NCI-H748 treated with DMSO at 0.1 percent for 48 hours (cell line): ENCODE measurements at places on chromosomes 2 and 18.
A peak's percentile ranks its signal among the peaks of the same experiment; 100 is the strongest.

GRCh38 chr2:148592791-148593190, 51.8 kb upstream of the EPC2 start:
- no peak for DNase-seq

- DNase-seq = no peak
These were observed 234.9 kb downstream of the PHLPP1 start for GRCh38 chr18:62950246-62950645.

- DNase-seq = peak; percentile 66
These were observed 285.0 kb upstream of the PARD3B start for GRCh38 chr2:204260162-204260877.

GRCh38 chr18:32174719-32175118, 15.1 kb upstream of the MEP1B start:
- no peak for DNase-seq

- no peak for DNase-seq
These were observed 50.4 kb downstream of the NCKAP5 start for GRCh38 chr2:133517876-133518275.

DNA sequence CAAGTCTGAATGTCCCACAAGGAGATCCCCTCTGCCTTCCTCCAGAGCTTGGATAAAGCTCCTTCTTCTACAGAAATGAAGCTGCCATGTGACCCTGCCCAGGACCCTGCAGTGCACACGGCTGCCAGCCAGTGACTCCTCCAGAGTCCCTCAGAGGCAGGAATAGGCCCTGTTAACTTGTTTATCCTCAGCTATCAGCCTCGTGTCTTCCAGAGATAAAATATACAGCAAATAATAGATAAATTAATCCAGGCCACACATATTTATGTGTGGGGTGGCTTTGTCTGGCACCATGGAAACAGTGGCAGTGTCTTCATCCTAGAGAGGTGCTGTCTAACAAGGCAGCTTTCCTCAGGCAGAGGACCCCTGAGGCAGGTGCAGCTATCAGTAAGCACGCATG, 66.7 kb downstream of the TMEM18 start:
- DNase-seq = no peak

- DNase-seq = no peak
These were observed 2067.7 kb downstream of the SUCLG1 start for GRCh38 chr2:82391386-82391785.

DNA sequence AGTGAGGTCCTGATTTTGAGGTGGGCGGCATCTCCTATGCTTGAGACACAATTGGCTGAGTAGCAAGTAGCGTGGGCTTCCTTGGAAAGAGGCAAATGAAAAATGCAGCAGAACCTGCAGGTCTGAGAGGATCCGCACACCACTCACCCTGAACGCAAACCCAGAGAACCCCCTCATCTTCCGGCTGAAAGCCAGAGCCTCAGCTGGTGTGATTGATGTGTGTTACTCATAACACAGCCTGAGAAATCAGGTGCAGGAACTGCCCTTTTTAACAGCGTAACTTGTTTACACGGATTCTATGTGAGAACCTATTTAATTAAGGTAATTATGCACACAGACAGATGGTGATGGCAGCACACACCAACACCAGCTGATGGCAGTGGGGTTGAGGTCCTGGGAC, 123.4 kb downstream of the MRO start:
- DNase-seq = peak; percentile 53

- DNase-seq = no peak
These were observed 50.3 kb upstream of the B3GNT2 start for GRCh38 chr2:62145478-62146100.

DNA sequence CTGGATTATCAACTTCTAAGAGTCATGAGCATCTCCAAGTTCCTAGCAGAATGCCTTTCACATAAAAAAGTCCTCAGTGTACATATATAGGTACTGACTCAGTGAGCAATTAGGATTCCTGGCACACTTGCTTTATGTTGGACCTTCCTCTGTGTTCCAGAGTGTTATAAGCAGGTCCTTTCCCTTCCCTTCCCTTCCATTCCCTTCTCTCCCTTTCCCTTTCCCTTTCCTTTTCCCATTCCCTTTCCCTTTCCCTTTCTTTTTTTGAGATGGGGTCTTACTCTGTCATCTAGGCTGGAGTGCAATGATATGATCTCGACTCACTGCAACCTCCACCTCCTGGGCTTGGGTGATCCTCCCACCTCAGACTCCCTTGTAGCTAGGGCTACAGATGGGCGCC, 48.7 kb downstream of the SCN3A start:
- DNase-seq = no peak

DNA sequence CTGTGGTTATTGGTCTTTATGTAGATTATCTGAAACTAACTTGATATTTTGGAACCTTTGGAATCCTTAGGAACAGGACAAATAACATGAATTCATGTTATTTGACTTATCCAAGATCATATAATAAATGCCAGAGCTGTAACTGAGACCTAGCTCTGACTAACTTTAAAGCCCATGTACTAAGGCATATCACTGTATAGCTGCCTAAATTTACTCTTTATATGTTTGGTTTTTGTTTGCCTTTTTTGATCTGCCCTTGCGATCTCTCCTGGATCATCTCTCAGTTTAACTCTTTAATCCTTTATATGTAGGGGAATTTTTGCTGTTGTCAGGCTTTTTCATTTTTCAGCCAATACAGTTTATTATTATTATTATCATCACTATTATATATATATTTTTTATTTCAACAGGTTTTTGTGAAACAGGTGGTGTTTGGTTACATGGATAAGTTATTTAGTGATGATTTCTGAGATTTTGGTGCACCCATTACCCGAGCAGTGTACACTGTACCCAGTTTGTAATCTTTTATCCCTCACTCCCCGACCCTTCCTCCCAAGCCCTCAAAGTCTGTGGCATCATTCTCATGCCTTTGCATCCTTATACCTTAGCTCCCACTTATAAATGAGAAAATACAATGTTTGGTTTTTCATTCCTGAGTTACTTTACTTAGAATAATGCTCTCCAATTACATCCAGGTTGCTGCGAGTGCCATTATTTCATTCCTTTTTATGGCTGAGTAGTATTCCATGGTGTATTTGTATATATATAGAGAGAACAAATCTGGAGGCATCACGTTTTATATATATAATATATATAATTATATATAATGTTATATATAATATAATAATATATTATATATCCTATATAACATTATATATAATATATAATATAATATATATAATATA, 48.9 kb downstream of the APLF start:
- no peak for DNase-seq

GRCh38 chr2:16139663-16140615, 199.6 kb downstream of the MYCN start:
- peak; percentile 5 for DNase-seq

DNA sequence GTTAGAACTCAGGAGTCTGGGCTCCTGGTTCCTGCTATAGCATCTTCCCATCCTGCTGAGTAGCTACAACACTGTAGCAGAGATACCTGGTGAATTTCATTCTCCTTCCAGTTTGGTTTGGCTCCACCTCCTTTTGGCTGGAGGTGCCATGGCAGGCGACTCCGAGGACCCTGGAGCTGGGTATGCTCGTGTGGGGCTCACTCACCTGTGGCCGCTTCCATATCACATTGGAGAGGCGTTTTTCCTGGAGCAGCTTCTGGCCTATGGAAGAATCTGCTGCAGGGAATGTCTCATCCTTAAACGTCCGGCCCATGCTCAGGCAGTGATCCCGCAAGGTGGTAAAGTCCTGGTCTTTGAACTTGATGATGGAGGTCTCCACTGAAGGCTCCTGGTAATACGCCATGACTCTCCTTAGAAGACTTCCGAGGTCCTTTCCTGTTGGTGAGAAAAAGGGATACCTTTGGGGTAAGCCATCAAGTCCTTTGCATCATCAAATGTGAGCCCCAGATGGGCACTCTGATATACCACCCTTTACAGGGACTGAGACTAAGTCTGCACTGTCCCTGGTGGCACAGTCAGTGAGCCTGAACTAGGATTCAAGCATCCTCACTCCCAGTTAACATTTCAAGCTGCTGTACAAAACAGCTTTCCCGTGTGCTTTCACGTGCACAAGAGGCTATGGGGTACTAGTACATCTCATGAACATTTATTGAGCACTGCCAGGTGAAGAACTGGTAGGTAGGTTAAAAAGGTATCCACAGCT, 20.1 kb downstream of the CAPN13 start:
- no peak for DNase-seq

- DNase-seq = no peak
These were observed 1779.7 kb upstream of the CELF4 start for GRCh38 chr18:39345321-39345720.

GRCh38 chr2:205892251-205892655, 193.7 kb downstream of the INO80D start:
- peak; percentile 52 for DNase-seq

GRCh38 chr18:66838340-66838987, 234.6 kb upstream of the CDH19 start:
- no peak for DNase-seq
